ENCODE measurements at places on chromosomes 13 and 19.
A peak's percentile ranks its signal among the peaks of the same experiment; 100 is the strongest.

- DNase-seq = peak; percentile 62
Observed at GRCh38 chr19:49983645-49984229, 22.8 kb upstream of the SIGLEC11 start.

- DNase-seq = no peak
Observed at GRCh38 chr13:27625839-27626238, 4.1 kb downstream of the POLR1D start.

- DNase-seq = no peak
Observed at GRCh38 chr13:91169321-91170050, 178.0 kb upstream of the MIR17HG start.

DNA sequence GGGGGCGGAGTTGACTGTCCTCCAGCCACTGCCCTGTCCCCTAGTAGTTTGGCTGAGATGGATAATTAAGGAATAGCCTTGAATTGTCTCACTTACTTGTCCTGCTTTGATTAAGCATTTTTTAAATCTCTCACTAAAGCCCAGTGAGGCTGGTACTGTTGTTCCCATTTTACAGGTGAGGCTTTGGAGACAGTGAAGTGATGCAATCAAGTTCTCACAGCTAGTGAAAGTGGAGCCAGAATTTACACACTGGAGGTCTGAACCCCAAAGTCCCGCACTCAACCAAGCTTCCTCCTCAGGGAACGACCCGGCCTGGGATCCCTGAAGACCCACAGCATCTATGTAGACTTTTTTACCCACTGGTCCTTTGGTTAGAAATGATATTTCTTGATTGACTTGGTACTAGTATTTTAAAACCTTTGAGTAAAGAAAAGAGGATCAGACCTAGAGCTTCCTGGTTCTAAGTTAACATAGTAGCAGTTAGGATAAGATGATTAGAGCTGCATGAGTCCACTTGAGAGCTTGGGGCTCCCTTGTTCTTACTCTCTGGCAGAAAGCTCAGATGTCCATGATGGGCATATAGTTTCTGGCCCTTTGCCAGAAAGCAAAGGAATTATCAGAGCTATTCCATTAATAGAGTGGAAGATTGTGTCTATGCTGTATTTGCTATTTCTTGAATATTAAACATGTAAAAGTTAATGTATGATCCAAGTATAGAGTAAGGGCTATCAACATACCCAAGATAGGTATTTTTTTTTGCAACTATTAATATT is 154.3 kb downstream of the LMO7 start:
- no peak for DNase-seq

DNA sequence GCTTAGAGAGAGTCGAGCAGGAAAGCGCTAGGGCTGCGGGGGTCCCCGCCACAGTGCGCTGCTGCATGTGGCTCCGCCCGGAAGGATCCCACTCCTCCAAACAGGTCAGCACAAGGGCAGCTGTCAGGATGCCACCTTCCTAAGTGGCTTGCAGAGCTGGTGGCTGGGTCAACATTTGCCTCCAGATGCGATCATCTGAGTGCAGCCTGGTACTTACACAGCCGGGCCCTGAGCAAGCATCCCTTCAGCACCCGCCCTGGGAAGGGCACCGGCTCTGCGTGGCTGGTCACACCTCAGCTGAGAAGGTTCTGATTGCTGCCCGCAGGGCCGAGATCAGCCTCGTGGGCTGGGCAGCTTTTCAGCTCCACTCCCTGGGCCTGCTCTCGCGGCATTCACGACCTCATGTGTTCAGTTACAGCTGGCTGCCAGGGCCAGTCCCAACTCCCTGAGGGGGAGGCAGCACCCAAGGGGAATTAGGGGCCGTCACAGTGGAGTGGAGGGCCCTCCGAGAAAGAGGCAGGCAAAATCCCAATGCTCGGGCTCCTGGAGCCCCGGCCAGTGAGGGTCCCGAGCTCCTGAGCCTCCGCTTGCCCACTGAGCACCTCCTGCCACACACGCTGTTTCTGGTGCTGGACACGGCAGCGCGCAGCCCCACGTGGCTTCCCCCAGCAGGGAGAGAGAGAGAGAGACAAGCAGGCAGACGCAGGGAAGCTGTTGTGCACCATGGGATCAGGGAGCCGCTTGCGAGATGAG is 26.8 kb downstream of the AP1M1 start:
- no peak for DNase-seq

DNA sequence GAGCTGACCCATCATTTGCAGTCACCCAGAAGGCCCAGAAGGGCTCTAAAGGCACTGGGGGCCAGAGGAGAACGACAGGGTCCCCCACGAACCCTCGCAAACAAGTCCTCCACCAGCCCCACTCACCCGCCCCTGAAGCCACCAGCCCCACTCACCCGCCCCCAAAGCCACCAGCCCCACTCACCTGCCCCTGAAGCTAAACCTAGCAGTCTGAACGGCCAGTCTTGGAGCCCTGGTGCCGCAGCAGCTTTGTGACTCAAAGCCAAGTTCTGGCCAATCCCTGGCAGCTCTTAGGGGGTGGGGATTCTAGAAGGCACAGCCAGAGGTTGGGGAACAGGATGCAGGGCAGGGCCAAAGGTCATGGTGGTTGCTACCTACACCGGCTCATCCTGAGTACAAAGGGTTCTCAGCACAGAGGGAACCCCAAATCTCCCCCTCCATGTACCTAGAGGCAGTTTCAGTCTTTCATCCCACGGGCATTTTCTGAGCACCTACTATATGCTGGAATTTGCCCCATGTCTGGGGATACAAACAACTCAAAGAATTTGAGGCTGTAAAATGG is at the start of gene IQCN:
Gene IQCN (minus strand): TSS at position 234 of the 562 bp plus-strand sequence. CDS start 4,974 bp downstream, outside the sequence.
- no peak for DNase-seq

DNA sequence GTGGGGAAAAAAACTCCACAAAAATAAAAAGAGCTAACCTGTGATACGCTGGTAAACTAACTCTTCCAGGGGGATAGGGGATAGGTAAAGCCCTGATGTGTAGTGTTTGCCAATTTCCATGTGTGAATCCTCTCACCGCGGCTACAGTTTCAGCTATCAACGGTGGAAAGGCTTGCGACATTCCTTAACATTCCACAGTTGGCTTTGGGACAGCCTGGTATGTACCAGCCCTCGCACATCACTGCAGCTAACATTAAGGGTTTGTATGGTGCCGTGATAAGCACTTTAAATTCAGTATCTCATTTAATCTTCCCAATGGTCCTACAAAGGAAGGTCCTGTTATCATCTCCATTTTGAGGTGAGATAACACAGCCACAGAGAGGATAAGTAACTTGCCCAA is 112.4 kb downstream of the KATNAL1 start:
- DNase-seq = no peak

DNA sequence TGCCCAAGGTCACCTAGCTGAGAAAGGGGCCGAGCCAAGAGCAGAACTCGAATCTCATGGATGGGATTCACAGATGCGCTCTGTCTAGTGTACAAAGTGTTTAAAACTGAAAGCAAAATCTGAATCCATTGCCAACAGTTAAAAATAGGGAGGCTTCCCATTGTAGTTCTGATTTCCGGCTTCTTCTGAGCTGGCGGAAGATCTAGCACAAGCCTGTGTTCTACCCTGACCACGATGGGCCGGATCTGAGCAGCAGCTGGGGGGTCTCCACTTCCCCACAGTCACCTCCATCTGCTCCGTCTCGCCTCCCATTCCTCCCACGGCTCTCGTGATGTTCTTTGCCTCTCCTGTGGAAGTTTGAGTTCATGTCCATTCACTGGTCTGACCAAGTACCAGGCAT is 2.4 kb downstream of the CACNG8 start:
- no peak for DNase-seq

DNA sequence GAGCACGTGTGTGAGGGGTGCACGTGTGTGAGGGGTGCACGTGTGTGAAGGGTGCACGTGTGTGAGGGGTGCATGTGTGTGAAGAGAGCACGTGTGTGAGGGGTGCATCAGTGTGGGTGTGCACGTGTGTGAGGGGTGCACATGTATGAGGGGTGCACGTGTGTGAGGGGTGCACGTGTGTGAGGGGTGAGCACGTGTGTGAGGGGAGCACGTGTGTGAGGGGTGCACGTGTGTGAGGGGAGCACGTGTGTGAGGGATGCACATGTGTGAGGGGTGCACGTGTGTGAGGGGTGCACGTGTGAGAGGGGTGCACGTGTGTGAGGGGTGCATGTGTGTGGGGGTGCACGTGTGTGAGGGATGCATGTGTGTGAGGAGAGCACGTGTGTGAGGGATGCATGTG is 15.7 kb downstream of the RASA3 start:
- DNase-seq = no peak

DNA sequence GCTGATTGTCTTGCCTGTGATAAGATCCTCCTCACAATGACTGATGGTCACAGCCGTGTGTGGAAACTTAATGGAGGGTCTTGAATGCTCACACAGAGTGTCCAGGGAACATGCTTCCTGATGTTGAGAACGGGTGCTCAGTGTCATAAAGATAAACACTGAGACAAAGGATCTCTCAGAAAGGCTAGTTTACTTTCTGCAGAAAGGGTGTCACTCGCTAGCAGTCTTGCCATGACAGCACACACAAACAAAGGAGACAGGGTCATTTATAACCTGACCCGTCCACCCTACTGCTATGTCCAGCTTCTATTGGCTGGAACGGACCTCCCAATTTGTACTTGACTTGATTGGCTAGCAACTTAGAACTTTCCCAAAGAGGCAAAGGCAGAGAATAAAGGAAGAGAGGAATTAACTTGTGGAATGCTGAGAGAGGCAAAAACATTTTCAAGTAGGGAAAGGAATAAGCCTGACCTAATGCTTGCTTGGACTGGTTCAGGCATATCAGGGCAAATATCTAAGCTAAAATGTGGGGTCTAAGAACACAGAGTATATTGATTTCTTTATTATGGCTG is 39.0 kb upstream of the PSG9 start:
- no peak for DNase-seq

GRCh38 chr19:30564551-30565011 is 192.4 kb downstream of the ZNF536 start:
- no peak for DNase-seq

- DNase-seq = no peak
Observed at GRCh38 chr13:71624653-71625600, 242.1 kb downstream of the DACH1 start.

GRCh38 chr13:28273919-28274318 is 135.6 kb downstream of the PAN3 start:
- DNase-seq = no peak

GRCh38 chr13:73198991-73199411 is 140.2 kb downstream of the KLF5 start:
- DNase-seq = no peak

DNA sequence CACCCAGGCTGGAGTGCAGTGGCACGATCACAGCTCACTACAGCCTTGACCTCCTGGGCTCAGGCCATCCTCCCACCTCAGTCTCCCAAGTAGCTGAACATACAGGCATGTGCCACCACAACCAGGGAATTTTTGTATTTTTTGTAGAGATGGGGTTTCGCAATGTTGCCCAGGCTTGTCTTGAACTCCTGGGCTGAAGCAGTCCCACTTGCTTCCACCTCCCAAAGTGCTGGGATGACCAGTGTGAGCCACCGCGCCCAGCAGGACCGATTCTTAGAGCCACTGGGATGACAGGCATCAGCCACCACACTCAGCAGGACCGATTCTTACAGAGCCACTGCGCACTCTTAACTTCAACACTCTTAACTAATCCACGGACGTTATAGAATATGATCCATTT is 54.9 kb upstream of the RANBP3 start:
- DNase-seq = no peak

DNA sequence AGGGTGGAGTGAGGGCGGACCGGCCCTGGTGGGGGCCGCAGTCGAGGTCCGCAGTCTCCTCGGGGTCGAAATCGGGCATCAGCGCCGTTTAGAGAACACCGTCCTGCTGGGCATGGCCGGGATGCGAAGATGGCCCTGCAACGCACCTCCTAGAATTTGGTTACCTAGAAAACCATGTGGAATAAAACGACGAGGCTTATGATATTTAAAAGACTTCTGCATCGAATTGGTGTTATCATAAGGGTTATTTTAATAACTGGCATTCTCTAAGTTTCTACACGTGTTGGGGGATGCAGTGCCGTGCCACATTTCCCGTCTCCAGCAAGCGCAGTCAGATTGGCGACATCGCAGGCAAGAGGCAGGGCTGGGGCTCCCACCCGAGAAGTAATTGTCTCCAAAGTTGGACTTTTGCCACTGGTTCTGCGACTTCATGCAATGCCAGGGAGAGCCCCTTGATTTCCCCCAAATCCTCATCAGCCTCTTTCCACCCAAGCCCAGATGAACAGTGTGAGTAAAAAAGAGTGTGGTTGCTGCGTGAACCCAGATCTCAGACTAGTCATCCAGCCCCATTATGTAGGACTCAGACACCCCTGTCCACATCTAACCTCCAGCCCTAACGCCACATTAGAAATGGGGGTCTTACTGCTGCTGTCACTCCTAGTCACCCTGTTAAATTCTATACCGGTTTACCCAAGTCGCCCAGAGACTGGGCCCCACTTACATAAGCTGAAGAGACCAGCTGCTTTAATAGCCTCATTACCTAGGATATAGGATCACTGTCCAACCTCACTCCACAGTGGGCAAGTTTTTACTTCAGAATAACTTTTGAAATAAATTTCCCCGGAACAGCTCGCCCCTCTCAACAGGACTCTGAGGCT is 571 bp upstream of the DHRS12 start:
- peak; percentile 37 for DNase-seq

DNA sequence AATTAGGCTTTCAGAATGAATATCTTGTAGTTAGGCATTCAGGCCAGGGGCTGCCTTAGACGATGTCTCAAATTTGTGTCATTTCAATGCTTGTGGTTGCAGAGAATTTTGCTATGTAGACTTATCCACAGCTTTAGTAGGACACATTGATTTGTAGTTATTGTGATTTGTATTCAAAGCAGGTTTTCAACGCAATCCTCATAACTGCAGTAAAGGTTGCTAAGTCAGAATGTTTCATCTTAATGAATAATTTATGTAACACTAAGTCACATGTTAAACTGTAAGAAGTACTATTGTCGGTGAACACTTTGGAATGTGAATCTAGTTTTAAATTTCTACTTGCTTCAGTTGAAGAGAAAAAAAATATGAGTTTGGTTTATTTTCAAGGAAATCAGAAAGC is 1117.2 kb upstream of the SPRY2 start:
- no peak for DNase-seq

GRCh38 chr13:30656178-30656577 is 38.5 kb downstream of the USPL1 start:
- DNase-seq = no peak

- DNase-seq = no peak
Observed at GRCh38 chr13:39012608-39013007, 22.0 kb upstream of the STOML3 start.

DNA sequence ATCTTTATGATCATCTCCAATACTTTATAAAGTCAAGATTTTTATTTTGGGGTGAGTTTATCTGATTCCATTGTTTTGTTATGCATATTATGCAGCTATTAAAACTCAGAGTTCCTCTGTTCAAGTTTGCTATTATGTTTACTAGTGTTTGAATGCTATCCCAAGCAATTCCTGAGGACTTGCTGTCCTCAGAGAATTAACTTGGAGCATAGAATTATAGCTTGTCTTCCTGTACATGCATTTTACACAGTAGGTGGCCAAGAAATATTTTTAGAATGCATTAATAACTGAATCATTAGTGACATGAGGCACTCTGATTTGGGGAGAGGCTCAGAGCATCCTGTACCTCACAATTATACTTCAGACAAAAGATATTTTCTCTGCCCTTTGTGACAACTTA is 195.6 kb upstream of the MIR17HG start:
- no peak for DNase-seq

GRCh38 chr19:49326165-49326704 is 1.2 kb upstream of the SLC6A16 start:
- no peak for DNase-seq
